C1 segment of cervical spinal cord (tissue), 14 donors: ENCODE measurements at places on chromosomes 12 and 14.

- DNase-seq, result no peak
These were observed 466.5 kb downstream of the TMTC2 start for GRCh38 chr12:83153177-83153576.

DNA sequence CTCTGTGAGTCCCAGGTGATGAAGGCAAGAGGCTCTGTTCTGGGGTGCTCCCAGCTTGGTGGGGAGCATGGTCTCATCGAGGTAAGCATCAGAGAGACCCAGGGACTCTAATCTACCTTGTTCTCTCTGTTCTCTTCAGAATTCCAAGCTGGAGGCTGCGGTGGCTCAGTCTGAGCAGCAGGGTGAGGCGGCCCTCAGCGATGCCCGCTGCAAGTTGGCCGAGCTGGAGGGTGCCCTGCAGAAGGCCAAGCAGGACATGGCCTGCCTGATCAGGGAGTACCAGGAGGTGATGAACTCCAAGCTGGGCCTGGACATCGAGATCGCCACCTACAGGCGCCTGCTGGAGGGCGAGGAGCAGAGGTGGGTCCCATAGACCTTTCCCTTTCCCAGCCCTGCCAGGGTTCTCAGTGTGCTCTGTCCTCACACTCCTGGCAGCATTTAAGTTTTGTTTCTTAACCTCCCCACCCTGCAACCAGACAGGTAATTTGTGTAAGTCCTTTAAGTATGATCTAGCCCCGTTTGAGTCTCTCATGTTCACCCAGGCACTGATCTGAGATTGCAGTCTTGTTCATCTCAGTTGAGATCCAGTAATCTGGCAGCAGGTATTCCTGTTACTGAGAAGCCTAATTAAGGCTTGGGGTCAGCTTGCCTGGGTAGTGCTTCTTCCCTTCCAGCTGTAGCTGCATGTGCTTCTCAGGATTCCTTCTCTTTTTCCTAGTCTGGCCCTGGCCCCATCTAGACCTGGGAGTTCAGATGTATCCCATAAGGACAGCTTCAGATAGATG lies 14.8 kb upstream of the KRT81 start:
- no peak for DNase-seq

- no peak for DNase-seq
These were observed 37.6 kb downstream of the INSM2 start for GRCh38 chr14:35571598-35571997.

DNA sequence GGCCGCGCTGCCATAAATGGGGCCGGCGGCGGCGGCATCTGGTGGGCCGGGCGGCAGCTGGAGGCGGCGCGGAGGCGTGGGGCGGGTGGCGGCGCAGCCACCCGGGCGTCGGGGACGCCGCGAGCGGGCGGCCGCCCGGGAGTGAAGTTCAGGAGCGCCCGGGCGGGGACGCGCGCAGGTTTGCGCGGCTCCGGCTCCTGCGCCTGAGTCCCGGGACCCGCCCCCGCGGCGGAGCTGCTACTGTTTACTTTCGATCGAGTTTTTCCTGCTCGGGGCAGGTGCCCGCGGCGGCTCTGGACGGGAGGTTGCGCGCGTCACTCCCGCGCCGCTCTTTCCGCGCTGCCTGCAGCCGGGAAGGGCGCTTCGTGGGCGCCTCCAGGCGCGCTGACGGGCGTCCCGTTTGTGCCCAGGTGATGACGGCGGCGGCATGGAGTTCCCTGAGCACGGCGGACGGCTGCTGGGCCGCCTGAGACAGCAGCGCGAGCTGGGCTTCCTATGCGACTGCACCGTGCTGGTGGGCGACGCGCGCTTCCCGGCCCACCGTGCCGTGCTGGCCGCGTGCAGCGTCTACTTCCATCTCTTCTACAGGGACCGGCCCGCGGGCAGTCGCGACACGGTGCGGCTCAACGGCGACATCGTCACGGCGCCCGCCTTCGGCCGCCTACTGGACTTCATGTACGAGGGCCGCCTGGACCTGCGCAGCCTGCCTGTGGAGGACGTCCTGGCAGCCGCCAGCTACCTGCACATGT lies at the start of gene ZBTB42:
TSS of gene ZBTB42 (plus strand) at position 331 of the 749 bp plus-strand sequence. CDS start at position 428, 97 bp downstream.
- DNase-seq, result no peak

DNA sequence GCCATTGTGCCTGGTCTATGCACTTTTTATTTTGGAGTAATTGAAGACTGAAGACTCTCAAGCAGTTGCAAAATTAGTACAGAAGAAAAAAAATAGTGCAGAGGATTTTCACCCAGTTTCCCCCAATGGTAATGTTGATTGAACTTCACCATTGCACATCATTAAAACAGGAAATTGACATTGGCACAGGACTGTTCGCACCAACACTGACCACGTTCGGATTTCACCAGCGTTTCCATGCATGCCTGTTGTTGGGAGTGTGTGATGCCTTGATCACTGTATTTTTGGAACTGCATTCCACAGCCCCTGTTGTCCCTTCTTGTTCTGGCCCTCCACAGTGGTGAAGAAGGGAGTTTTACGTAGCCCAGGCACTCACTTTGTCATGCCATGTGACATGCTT lies 67.1 kb downstream of the FOXN4 start:
- no peak for DNase-seq

- DNase-seq, result no peak
These were observed 2.0 kb upstream of the STON2 start for GRCh38 chr14:81402123-81402495.

DNA sequence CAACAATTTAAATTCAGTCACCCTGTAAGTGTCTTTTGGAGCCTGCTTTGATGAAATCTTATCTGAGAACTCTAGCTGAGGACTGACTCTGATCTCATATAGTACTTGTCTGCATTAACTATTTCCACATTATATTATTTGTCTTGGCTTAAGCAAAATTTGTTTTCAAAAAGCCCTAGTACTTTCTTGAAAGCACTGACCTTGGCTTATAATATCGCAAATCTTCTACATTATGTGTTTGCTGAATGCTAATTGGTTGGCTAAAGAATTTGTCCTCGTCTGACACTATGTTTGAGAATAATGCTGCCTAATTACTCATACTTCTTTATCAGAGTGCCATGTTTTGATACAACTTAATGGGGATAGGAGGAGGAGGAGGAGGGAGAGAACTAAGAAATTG lies 46.9 kb upstream of the FLRT2 start:
- DNase-seq, result no peak

DNA sequence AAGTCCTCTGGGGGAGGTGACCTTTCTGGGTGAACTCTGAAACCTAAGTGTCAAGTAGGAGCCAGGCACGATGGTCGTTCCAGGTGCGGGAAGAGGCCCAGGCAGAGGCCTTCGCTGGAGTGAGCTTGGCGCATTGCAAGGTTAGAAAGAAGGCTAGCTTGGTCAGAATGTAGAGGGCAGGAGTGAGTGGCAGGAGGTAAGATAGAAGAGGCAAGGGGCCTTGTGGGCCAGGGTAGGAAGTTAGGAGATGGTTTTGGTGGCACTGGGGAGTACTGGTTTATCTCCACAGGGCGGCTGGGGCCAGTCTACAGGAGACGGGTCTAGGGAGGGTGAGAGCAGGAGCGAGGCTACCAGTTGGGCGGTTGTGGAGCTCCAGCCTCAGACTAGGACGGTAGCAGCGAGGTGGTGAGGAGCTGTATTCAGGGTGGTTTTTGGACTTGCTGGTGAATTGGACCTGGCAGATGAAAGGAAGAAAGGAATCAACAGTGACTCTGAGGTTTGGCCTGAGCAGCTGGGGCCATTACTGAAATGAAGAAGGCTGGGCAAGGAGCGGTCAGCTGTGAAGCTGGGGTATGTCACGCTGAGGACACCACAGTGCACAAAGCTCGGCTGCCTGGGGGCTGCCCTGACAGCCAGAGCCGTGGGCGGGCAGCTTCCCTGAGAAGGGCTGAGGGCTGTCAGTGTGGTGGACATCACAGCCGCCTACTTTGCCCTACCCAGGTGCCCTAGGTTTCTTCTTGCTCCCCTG lies 9.0 kb downstream of the MLXIP start:
- no peak for DNase-seq

DNA sequence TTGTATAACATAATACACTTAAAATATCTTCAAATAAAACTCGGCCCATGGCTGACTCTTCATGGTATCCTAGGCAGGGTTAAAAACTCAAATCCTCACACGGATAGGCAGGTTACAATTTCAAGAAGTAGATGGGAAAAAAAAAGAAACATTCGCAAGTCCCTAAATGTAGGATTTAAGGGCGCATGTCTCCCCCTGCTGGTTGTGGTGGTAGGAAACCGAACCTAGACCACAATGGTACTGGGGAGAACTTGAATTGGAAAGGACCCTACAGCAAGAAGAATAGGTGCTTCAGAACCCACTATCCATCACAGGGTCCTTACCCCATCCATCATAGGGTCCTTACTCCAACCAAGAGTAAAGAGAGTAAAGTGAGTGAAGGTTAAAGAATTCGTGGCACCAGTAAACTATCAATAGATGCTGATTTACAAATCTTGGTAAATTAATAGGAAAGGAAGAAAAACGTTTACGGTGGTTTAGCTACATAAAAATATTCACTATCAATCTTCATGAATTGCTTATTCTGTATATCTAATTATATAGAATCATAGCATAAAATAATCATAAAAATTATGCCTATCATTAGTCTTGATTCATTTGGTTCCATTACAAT lies 3.3 kb upstream of the CIPC start:
- DNase-seq, result peak; percentile 44

- DNase-seq, result no peak
These were observed 401.0 kb downstream of the BTG1 start for GRCh38 chr12:91744597-91744996.

- DNase-seq, result no peak
These were observed 70.6 kb downstream of the SLC38A6 start for GRCh38 chr14:61051621-61052020.

GRCh38 chr12:8087666-8088065 lies 5.6 kb downstream of the NECAP1 start:
- no peak for DNase-seq

DNA sequence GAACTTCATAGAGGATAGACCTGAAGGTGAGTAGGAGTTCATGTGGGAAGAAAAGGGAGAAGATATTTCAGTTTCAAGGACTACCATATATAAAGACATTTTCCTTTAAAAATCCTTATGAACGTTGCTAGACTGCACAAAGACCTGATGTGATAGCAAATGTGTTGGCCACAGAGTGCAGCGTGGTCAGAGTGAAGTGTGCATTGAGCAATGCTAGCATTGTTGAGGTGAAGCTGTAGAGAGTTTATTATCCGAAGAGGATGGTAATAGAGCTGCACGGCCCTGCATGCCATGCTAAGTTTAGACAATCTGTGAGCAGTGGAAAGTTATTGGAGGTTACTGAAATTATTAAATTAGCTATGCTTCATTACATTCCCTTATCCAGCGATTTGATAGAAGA lies 413.0 kb downstream of the CCDC91 start:
- DNase-seq, result no peak

GRCh38 chr12:117042862-117043261 lies 56.4 kb downstream of the TESC start:
- no peak for DNase-seq

GRCh38 chr12:104748356-104748755 lies 209.7 kb downstream of the SLC41A2 start:
- no peak for DNase-seq

DNA sequence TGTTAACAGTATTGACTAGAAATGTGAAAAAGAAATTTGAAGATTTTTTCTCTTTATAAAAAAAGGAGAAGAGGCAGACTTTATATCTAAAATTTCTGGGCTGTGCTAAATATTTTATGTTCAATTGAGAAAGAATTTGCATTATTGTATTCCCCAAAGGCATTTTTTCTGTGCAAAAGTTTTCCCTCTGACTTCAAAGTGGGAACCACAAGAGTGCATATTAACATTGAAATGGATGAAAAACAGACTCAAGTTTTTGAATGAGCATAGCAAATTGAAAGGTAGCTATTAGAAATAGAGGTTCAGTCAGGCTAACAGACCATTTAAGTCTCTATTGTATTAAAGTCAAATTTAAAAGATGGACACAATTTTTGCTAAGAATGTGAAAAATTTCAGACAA lies 95.2 kb downstream of the RASSF9 start:
- no peak for DNase-seq

DNA sequence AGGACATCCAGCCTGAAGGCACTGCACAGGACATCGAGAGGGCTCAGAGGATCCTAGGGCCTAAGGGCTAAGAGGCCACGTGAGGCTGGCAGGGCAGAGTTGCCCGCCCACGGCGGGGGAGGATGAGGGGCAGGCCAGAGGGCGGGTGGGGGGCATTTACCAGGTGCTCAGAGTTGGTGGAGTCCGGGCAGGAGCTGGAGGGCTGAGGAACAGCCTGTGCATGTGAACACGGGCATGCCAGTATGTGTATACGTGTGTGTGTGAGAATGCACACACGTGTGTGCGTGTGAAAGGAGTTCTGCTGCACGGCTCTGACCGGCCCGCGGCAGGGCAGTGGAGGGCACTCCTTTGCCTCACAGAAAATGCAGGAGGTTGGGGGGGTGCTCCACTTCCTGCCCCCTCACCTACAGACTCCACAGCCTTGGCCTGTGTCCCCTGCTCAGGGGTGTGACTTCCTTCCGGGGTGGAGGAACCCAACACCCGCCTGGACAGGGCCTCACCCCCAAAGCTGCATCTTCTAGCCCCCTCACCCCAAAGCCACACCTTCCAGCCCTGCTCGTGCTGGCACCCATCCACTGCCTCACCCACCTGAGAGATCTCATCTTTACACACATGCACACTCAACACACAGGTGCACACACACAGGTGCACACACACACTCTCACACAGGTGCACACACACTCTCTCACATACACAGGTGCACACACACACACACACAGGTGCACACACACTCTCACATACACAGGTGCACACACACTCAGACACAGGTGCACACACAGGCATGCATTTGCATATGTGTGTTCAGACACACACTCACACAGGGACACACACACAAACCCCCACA lies 11.8 kb upstream of the GPR132 start:
- DNase-seq, result no peak

DNA sequence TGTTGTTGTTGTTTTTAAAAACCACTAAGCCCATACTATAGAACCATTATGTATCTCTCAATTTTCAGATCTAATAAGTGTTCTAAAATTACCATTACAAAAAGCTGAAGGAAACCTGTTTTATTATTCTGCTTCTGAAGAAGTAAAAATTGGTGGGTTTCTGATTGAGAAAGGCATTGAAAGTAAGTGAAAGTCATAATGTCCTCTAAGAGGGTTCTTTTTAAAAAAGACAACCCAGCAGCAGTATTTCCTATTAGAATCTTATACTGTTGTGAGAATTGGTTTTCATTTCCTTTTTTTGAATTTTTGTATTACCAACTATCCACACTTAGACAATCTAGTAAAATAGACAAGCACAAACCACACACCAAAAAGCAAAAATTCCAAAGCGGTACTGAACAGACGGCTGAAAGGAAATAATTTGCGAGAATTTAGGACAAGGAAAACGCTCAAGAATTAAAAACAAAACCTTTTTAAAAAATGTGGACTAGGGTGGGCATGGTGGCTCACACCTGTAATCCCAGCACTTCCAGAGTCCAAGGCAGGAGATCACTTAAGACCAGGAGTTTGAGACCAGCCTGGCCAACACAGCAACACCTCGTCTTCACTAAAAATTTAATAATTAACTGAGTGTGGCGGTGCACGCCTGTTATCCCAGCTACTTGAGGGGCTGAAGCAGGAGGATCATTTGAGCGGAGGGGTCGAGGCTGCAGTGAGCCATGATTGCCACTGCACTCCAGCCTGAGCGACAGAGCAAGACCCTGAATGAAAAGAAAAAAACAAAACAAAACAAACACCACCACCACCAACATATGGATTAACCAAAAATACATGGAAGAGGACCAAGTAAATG lies 66.7 kb upstream of the AP4S1 start:
- DNase-seq, result no peak
